ENCODE measurements at places on chromosomes 3 and 15. TPM values are rescaled to one million over a fixed set of nuclear protein-coding genes. Genes with fewer than 3 reads are reported as not detected.
A peak's percentile ranks its signal among the peaks of the same experiment; 100 is the strongest.

The ANKRD63 gene
- not detected for total RNA-seq

GRCh38 chr3:51970606-51971300, 3.1 kb downstream of the ABHD14B start:
- no peak for DNase-seq

DNA sequence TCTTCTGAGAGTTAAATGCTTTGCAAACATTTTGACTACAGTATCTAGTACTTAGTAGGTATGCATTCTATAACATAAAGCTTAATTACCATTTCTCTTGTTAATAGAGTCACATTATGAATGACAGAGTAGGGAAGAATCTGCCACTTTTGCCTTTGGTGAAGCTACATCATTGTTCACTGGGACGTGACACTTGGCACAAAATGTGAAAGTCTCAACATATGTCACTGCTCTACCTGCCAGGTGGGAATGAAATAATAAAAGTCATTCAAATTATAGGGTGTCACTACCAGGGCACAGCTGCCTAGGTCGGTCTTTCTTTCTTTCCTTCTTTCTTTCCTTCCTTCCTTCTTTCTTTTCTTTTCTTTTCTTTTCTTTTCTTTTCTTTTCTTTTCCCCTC, 17.6 kb downstream of the GPR87 start:
- no peak for DNase-seq

- DNase-seq: no peak
These were observed 70.4 kb downstream of the WWTR1 start for GRCh38 chr3:149587383-149587782.

- no peak for DNase-seq
These were observed 60.2 kb downstream of the FILIP1L start for GRCh38 chr3:100053951-100054620.

DNA sequence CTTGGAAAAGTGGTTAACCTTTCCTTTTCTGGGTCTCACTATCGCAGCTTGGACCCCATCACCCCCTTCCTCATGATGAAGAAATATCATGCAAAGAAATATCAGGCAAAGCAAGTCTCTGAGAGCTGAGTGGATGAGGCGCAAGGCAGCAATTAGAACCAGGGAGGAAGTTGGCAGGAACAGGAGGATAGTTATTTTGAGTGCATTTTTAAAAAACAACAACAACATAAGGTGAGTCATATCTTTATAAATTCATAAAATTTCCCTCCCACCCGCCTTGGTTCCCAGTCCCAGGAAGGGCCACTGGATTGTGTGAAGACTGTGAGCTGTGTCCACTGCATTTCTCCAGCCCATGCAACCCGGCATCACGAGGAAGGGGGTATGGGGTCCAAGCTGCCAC, 316.9 kb upstream of the TLE3 start:
- no peak for DNase-seq

DNA sequence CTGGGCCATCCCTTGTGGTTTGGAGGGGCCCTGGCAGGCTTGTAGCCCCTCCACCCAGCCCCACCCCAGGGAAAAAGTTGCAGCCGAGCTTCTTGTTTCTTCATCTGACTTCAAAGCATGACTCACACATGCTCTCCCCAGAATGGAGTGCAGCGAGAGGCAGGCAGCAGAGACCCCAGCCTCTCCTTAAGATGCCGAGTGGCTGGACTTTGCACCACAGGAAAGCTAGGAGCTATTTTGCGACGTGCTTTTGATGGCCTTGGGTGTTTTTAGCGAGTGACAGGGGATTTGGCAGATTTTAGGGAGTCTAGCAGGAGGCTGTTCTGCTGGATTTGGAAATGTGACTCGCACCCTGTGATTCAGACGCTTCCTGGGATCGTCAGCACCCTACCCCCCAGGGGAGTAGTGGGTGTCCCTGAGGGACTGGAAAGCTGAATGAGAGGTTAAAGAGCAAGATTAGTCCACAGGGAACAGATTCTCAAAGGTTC, 14.2 kb downstream of the BAHD1 start:
- DNase-seq: no peak

DNA sequence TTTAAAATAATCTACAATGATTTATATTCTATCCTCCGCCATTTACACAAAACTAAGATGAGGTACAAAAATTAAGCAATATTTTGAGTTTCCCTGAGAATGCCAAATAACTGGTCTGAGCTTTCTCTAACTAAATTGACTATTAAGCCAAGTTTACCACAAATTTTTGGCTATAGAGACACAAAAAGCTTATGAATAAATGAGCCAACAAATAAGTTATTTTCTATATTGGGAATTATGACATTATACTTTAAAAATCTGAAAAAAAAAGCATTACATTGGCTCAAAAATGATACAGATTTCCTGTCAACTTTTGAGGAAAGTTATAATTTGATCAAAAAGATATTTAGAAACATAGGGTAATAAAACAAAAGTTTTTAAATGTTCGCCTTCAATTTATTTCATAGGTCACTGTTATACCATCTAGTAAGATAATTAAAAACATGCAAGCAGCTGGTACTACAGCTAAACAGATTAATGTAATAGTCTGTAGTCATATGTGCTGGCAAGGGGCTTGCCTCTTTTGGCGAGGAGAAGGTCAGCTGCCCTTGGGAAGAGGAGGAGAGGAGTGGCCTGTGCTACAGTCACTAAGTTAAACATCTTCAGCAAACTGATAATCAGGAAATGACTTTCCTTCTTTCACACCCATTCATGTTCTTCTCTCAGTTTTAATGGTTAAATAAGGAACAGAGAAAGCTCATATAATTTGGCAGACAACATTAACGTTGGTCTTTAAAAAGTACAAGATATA, 318.5 kb downstream of the TBC1D5 start:
- no peak for DNase-seq

DNA sequence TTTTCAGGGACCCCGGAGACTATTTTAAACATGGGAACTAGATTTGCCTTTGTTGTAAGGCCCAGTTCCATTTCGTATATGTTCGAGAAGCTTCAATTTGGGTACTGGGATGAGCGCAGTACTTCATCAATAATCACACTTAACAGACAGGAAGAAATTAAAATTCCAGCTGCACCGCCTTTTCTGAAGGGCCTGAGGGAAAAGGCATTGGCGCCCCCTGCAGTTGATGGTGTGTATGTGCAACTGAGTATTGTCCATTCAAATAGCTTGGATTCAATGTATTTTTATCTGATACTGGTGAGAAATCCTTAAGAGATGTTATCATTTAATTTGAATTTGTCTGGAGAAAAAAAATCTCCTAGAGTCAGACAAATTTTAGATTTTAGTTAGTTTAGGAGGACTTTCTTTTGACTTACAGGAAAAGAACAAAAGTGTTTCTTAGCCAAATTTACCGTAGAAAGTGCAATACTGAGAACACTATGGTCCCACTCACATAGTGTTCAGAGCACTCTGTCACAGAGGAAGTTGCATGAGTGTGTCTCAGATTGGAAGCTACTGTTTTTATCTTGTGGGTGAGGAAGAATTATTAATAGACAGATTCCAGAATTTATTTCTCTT, 5.4 kb upstream of the ALDH1A2 start:
- DNase-seq: peak; percentile 63

DNA sequence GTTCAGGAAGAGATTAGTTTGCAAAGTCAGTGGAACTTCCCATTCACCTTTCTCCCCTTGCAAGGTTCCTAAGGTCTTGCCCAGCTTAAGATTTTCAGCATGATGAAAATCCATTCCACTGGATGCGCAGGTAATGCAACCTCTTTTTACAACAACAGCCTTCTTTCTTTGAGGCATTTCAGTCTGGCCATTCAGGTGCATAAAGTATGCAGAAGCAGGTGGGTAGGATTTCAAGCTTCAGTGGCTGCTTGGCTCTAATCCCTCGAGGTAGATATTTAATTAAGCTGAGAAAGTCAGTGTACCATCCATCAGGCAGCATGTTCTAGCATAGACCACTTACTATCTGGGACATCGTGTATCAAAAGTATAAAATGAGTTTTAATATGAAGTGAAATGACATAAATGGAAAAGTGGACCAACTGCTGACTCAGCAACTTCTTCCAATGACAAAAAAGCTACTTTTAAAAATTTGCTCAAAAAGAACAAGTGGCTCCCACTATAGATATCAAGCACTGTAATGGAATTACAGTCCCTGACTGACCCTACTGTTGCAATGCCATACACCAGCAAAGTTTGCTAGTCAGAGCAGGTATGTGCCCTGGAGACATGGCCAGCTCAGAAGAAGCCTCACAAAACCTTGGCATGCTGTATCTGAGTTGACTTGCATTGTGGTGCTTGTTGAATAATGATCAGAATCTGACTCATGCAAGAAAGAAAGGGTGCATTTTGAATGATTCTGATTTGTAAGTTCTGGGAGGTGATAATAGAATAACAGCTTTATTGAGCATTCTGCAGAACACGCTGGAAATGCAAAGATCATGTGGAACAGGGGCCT, 459.9 kb upstream of the MCTP2 start:
- DNase-seq: no peak

Data from NCI-H460 (cell line).